ENCODE measurements at places on chromosomes 11 and 22.

DNA sequence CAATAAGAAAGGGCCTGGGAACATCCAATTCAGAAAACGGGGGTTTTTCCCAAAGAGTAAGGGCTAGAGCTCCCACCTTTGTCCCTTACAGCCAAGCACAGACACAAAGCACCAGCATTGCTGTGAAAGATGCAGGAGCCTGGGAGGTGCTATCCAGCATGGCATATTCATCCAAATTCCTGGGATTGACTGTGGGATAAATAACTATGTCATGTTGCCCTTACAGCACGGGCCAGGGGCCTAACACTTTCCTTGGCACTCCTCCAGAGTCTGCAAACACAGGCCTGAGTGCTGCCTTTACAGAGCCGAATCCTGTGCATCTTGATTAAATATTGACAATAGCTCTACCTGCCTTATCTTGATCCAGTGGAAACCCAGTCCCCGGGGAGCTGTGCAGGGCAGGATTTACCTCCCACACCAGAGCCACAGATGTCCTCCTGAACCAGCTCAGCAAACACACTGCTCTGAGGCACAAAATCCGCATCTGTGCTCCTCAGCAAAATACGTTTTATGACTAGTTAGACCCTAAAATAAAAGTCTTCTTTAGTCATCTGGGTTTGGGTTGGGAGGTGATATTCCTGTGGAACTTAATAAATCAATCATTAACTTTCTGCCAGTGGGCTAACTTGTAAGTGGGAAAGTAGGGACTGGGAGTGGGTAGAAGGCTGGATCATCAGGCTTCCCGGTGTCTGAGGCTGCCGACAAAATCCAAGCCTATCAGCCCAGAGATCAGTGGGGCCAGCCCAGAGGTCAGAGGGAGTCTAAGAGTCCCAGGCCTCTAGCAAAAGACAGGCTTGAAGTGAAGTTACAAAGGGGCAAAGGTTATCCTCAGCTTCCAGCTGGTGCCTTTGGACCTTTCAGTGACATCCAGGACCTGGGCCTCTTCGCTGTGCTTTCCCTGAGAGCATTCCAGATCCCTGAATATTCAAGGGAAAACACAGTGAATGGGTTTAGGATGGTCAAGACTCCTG, 36.5 kb downstream of the POU2AF3 start:
- DNase-seq, result no peak

GRCh38 chr11:44997566-44997965, 46.9 kb upstream of the TP53I11 start:
- no peak for DNase-seq

DNA sequence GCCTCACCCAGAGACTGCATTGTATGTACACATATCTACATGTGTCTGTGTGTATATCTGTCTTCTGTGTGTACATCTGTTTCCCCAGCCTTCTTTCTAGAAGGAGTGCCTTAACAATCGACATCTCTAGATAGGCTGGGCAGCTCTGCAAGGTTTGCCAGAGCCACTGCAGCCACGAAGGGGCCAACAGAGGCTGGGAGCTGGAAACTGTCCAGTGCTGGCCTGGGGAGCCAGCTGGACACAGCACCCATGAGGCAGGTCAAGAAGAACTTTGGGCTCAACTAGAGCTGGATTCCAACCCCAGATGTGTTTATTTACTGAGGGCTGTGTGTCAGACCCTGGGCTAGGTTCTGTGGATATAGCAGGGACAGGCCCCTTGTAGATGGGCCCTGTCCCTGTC, 3.3 kb downstream of the SGSM1 start:
- DNase-seq, result no peak

GRCh38 chr11:79353706-79354105, 87.1 kb downstream of the TENM4 start:
- no peak for DNase-seq

DNA sequence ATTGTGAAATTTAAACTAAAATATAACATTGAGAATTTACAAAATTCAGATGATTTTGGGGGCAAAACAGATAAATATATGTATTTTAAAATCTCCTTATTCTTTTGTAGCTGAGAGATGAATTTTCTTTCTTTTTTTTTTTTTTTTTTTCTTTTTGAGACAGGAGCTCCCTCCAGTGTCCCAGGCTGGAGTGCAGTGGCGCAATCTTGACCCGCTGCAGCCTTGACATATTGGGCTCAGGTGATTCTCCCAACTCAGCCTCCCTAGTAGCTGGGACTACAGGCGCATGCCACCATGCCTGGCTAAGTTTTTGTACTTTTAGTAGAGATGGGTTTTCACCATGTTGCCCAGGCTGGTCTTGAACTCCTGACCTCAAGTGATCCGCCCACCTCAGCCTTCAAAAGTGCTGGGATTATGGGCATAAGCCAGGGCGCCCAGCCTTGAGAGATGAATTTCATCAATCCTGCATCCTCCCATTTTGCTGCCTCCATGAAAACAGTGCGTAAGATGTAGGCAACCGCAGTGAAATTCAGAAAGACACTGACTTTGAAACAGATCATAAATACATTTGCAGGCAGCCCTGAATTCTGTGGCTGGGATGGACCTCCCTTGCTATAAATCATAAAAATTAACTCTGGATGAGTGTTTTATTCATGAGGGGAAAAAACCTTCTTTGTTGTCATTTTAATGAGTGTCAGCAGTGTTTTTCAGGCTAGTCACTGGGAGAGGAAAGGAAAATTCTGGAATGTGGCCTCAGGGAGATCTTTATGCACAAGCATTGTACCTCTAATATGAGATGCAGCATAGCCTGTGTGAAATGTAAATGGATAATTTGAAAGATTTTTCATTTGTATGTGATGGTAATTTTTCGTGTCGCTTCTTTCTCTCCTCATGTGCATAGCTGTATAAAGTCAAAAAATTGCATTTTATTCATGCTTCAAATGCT, 14.4 kb downstream of the ELMOD1 start:
- DNase-seq, result no peak

DNA sequence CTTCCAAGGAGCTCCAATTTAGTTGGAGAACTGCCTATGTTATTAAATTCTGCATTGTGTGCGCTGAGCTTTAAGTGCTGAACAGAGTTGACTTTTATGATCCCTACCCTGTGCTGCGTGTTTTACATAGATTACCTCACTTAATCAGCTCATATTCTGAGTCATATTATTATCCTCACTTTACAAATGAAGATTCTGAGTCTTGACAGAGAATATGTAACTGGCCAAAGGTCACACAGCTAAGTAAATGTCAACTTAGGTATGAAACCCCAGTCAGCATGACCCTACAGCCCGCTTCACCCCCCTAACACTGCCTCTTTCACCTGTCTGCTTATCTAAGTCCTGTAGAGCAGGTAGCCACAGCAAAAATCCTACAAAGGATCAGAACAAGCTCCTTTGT, 19.8 kb upstream of the TMPRSS5 start:
- DNase-seq, result no peak

DNA sequence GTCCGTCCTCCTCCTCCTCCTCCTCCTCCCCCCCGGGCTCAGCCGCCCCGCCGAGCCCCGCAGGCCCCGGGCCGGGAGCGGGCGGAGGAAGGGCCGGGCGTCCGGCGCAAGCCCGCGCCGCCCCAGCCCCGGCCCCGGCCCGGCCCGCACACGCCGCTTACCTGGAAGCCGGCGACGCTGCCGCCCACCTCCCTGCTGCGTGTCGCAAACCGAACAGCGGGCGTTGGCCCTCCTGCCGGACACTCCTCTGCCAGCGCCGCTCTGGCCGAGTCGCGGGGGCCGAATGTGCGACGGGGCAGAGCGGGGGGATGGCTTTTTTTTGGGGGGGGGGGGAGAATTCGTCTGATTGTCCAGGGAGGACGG, 1.1 kb downstream of the IGF2 start:
- DNase-seq, result no peak

GRCh38 chr11:23206741-23207336, 346.6 kb upstream of the CCDC179 start:
- peak; percentile 19 for DNase-seq

DNA sequence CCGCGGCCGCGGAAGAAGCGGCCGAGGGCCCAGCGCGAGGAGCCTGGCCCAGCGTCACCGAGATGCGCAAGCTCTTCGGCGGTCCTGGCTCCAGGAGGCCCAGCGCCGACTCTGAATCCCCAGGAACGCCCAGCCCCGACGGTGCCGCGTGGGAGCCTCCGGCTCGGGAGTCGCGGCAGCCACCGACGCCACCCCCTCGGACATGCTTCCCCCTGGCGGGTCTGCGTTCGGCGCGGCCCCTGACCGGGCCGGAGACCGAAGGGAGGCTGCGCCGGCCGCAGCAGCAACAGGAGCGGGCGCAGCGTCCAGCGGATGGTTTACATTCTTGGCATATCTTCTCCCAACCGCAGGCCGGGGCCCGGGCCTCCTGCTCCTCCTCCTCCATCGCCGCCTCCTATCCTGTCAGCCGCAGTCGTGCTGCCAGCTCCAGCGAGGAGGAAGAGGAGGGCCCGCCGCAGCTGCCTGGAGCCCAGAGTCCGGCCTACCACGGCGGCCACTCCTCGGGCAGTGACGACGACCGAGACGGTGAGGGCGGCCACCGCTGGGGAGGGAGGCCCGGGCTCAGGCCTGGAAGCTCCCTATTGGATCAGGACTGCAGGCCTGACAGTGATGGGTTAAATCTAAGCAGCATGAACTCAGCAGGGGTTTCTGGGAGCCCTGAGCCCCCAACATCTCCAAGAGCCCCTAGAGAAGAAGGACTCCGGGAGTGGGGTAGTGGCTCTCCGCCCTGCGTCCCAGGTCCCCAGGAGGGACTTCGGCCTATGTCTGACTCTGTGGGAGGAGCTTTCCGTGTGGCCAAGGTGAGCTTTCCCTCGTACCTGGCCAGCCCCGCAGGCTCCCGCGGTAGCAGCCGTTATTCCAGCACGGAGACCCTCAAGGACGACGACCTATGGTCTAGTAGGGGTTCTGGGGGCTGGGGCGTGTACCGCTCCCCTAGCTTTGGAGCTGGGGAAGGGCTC, 1.2 kb downstream of the ARHGEF17 start:
- DNase-seq, result peak; percentile 97

- no peak for DNase-seq
Observed at GRCh38 chr11:115699733-115700132, 195.5 kb upstream of the CADM1 start.

- DNase-seq, result no peak
Observed at GRCh38 chr11:3623121-3623520, 18.7 kb downstream of the ART5 start.

- DNase-seq, result no peak
Observed at GRCh38 chr11:122362381-122362780, 246.4 kb upstream of the BLID start.

GRCh38 chr11:45062974-45063635, 83.3 kb upstream of the PRDM11 start:
- DNase-seq, result no peak

DNA sequence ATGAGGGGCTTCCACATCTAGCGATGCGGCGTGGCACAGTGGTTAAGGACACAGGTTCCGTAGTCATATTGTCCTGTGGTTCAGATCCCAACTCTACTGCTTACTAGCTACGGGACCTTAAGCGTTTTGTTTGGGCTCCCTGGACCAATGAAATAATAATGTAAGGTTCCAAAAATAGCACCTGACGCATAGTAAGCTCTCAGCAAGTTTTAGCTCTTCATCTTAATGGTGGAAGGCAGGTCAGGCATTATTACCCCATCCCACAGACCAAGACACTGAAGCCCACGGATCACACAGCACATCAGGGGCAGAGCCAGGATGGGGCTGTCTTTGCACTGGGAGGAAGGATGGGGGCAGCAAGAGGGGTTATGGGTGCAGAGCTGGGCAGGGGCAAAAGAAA, 13.0 kb downstream of the DNAJB13 start:
- DNase-seq, result no peak

GRCh38 chr11:82869657-82870056, 30.6 kb downstream of the PRCP start:
- DNase-seq, result no peak

DNA sequence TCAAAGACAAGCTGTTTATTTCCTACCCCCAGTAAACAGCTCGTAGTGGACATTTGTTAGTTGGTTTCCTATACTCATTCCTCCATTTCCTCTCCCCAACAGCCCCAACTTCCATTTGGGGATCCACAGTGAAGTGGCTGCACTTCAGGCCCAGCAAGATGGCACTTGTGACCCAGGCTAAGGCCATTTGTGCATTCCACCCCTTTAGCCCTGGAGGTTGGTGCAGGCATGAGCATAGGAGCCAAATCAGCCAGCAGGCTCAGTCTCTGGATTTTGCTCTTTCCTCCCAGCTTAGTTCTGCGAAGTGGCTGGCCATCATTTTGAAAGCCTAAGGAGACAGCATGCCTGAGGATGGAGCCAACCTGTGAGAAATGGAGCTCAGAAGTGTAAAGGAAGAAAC, 122.9 kb downstream of the MPPED2 start:
- no peak for DNase-seq

DNA sequence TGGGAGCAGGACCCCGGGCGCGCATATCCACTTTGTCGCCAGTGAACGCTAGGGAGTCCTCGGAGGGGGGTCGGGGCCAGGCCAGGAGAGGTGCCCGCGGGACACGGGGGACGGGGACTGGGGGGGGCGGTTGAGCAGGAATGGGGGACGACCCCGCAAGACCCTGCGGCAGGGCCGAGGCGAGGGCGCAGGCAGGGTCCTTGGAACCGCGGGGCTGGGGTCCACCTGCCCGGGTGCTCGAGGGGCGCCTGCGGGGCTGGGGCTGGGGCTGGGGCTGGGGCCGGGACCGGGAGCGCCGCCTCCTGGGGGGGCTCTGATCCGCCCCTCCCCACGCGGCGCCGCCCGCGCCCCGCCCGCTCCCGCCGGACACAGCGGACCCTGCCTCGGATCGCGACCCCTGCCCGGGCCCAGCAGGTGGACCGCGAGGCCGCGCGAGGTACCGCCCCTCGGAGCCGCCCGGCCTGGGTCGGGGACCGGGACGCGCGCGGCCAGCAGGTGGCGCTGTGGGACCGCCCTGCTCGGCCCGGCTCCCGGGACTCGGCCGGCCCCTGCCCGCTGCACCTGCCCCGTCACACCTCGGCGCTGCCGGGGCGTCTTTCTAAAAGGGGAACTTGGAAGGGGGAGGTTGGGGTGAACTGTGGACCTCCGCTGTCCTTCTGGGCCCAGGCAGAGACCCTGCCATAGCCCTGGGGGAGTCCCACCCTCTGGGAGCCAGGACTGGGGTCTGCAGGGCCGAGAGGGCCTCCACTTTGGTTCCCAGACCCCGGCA, 11.0 kb downstream of the CRELD2 start:
- peak; percentile 35 for DNase-seq

DNA sequence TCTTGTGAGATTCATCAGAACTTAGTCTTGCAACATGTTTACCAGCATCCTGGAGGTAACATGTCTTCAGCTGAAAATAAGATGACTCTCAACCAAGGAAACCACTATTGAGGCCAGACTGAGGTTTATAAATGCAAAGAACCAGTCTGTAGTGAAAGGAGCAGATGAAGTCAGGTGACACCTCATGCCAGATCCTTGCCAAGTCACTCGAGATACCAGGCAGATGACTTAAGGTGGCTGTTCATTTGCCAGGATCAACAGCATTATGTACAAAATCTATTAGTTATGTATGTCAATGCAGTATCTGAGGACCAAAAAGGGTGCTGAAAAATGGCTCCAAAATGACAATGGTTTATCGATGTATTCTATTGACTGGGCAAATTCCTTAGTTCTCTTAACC, 100.0 kb upstream of the SOX6 start:
- DNase-seq, result no peak
